ENCODE measurements at places on chromosomes 1 and 21. TPM values are rescaled to one million over a fixed set of nuclear protein-coding genes. Genes with fewer than 3 reads are reported as not detected.

- peaks cover 2% of the 10 kb centered on the region for H3K27me3 ChIP-seq
- H3K4me3 ChIP-seq = no peak overlapping the region
- no peak overlapping the region for H3K27ac ChIP-seq
- no peaks in the 10 kb centered on the region for H3K4me1 ChIP-seq
- H3K36me3 ChIP-seq = no peaks in the 10 kb centered on the region
These were observed 276.0 kb upstream of the PLD5 start for GRCh38 chr1:242800521-242800920.

GRCh38 chr1:233710031-233710430 lies 96.1 kb downstream of the KCNK1 start:
- DNase-seq = no peak
- H3K4me3 ChIP-seq = no peak overlapping the region
- peaks cover 2% of the 10 kb centered on the region for H3K27me3 ChIP-seq
- H3K27ac ChIP-seq = no peak overlapping the region

GRCh38 chr1:14442669-14443068 lies 155.8 kb upstream of the KAZN start:
- H3K36me3 ChIP-seq = no peaks in the 10 kb centered on the region
- no peaks in the 10 kb centered on the region for H3K27me3 ChIP-seq
- H3K4me3 ChIP-seq = no peak overlapping the region
- no peaks in the 10 kb centered on the region for H3K4me1 ChIP-seq
- DNase-seq = no peak
- H3K27ac ChIP-seq = no peak overlapping the region

- H3K27me3 ChIP-seq = no peaks in the 10 kb centered on the region
- H3K4me1 ChIP-seq = no peaks in the 10 kb centered on the region
- no peak overlapping the region for H3K27ac ChIP-seq
- no peak for DNase-seq
These were observed 12.2 kb downstream of the SPATA46 start for GRCh38 chr1:162364498-162364897.

Gene BLZF1
- 19.6 TPM for total RNA-seq

- H3K27ac ChIP-seq = no peak overlapping the region
- no peak overlapping the region for H3K4me3 ChIP-seq
- H3K36me3 ChIP-seq = no peaks in the 10 kb centered on the region
- H3K27me3 ChIP-seq = no peaks in the 10 kb centered on the region
These were observed 231.6 kb downstream of the NRIP1 start for GRCh38 chr21:14833241-14833640.

DNA sequence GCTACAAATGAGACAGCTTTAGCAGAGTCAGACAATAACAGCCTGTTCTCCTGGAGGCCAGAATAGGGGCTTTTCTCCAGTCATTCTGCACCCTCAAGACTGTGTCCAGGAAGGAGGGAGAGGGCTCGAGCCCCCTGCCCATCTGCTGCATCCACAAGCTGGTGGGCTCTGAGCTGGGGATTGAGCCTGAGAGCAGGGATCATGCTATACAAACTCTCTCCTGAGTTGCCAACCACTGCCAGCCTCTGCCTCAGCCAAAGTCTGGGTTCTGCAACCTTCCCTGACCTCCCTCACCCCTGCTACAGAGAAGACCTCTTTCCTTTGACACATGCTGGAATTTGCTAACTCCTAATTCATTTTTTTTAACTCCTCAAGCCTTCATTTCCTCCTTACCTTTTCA lies 14.8 kb upstream of the PPM1J start:
- no peaks in the 10 kb centered on the region for H3K36me3 ChIP-seq
- H3K4me1 ChIP-seq = no peaks in the 10 kb centered on the region
- H3K27me3 ChIP-seq = no peaks in the 10 kb centered on the region
- H3K4me3 ChIP-seq = no peak overlapping the region
- H3K27ac ChIP-seq = no peak overlapping the region
- DNase-seq = no peak

DNA sequence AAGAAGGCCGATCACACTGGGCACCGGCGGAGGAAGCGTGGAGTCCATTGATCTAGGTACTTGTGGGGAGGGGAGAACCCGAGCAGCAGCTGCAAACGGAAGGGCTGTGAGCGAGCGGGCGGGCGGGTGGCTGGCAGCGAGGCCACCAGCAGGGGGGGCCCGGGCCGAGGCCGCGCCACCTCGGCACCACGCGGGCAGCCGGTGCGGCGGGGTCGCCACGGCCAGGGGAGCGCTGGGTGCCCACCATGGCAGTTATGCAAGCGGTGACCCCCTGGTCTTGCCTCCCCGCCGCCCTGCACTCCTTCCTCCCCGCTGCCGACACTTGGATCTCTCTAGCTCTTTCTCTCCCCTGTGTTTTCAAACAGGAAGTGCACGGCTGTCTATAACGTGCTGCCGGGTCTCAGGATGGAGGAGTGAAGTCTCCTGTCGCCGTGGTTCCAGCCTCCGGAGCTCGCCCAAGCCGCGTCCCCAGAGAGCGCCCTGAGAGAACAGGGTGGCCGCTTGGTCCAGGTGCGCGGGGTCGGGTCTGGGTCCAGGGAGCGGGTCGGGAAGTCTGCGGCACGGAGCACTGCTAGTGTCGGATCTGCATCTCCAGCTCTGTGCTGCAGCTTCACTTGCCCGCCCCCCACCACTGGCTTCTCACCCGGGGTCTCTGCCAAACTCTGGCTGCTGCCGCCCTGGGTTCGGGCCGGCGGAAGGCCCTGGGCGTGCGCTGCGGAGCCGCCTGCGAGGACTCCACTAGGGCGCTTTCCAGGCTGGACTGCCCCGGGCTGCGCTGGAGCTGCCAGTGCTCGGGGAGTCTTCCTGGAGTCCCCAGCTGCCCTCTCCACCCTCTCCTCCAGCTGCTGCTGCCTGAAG lies 22.7 kb downstream of the LRRC8D start:
- peak overlapping the region; percentile 85 for H3K27ac ChIP-seq
- H3K27me3 ChIP-seq = no peaks in the 10 kb centered on the region
- H3K4me3 ChIP-seq = peak overlapping the region; percentile 65
- H3K36me3 ChIP-seq = no peaks in the 10 kb centered on the region

DNA sequence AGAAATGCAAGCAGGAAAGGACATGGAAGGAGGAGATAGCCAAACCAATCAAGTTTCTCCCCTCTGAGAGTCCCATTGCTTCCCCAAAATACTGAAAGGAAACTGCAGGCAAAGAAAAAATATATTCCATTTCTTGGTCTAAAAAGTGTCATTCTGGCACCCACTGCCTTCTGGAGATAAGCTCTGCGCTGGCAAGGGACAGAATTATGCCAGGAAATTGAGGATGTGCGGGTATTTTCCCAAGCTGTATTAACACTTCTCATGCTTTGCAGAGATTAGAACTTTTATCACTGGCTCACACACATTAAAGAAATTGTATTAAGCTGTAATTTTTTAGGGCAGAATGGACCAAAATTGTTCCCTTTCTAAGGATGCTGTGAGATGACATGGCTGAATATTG lies 381.2 kb upstream of the DUSP10 start:
- H3K27ac ChIP-seq = no peak overlapping the region
- no peaks in the 10 kb centered on the region for H3K4me1 ChIP-seq
- no peaks in the 10 kb centered on the region for H3K36me3 ChIP-seq
- DNase-seq = no peak
- no peak overlapping the region for H3K4me3 ChIP-seq

Gene CALML6
- 1.5 TPM for total RNA-seq

DNA sequence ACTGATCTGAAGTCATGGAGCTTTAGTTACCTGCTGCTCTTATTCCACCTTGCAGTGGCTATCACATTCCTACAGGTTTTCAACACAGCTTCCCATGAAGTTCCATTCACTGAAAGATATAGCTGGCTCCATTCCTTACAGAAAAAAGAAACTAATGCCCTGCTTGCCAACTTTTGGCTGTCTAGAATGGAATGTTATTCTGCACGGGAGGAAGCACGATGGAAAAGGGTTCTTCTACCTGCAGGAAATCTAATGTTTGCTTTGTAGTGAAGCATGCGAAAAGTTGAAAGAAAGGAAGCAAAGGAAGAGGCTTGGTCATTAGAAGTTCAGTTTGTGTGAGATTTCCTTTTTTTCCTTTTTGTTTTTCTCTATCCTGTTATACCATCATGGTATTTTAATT lies 32.6 kb downstream of the GIPC2 start:
- no peaks in the 10 kb centered on the region for H3K36me3 ChIP-seq
- no peaks in the 10 kb centered on the region for H3K27me3 ChIP-seq
- no peaks in the 10 kb centered on the region for H3K4me1 ChIP-seq
- no peak overlapping the region for H3K27ac ChIP-seq

DNA sequence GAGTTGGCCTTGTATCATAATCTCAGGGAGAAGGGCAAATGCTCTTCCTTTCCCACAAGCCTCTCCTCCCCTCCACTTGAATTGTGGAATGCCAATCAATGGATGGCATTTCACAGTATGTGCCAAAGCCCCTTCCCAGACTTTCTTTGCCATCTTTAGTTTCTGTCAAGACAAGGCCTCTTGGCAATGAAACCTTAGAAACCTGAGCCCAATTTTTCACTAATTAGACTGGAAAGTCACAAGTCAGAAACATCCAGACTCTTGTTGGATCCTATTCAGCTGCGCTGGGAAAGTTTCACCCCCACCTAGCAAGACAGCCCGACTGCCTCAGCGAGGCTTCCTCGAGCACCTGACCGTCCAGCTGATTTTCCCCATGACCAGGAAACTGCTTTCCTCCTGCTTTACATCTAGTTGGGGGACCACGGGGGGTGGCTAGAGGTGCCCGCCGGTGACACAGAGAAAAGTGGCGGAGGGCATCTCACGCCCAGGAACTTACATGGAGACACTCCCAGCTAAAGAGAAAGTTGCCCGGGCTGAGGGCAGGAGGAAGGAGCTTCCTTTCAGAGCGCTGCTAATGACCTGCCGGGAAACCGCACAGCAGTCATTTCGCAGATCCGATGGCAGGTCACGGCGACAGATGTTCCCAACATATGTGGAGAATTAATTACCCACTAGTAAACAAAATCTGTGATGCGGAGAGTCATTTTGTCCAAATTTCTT lies 302.6 kb upstream of the RRP15 start:
- H3K27ac ChIP-seq = no peak overlapping the region
- H3K4me3 ChIP-seq = no peak overlapping the region
- H3K27me3 ChIP-seq = no peaks in the 10 kb centered on the region
- no peaks in the 10 kb centered on the region for H3K4me1 ChIP-seq
- H3K36me3 ChIP-seq = no peaks in the 10 kb centered on the region
- no peak for DNase-seq

Measured in Panc1 (cell line).